ENCODE measurements at places on chromosomes 5 and 9.
A peak's percentile ranks its signal among the peaks of the same experiment; 100 is the strongest.

- DNase-seq, result no peak
Measured at GRCh38 chr5:57817924-57818323, 335.3 kb upstream of the ACTBL2 start.

DNA sequence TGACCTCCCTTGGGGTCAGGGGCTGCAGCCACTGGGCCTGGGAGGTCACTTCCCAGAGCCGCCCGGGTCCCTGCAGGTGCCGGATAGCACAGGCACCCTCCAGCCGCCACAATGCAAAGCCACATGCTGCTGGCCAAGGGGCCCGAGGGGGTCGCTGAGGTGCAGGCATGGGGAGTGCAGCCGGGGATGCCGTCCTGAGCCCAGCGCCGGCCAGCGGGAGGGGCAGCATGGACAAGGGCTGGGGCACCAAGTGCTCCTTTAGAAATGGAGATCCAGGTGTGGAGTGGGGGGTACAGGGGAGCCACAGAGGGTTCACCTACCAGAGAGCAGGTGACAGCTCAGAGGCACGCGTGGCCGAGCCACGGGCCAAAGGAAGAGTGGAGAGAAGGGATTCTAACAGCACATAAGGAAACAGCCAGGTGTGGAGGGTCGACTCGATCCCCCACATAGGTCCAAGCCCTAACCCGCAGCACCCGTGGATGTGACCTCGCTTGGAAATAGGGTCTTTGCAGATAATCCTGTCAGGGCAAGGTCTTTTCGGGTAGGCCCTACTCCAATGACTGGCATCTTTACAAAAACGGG lies 24.7 kb downstream of the ZDHHC11B start:
- no peak for DNase-seq

GRCh38 chr9:129231022-129231739 lies 53.1 kb upstream of the IER5L start:
- DNase-seq, result no peak

GRCh38 chr9:135971892-135972291 lies 10.7 kb upstream of the UBAC1 start:
- DNase-seq, result peak; percentile 29

- DNase-seq, result no peak
Measured at GRCh38 chr5:6504677-6505415, 56.2 kb downstream of the UBE2QL1 start.

GRCh38 chr5:180047667-180048066 lies 23.9 kb downstream of the RNF130 start:
- no peak for DNase-seq

GRCh38 chr9:88501086-88501485 lies 33.9 kb upstream of the NXNL2 start:
- DNase-seq, result no peak

DNA sequence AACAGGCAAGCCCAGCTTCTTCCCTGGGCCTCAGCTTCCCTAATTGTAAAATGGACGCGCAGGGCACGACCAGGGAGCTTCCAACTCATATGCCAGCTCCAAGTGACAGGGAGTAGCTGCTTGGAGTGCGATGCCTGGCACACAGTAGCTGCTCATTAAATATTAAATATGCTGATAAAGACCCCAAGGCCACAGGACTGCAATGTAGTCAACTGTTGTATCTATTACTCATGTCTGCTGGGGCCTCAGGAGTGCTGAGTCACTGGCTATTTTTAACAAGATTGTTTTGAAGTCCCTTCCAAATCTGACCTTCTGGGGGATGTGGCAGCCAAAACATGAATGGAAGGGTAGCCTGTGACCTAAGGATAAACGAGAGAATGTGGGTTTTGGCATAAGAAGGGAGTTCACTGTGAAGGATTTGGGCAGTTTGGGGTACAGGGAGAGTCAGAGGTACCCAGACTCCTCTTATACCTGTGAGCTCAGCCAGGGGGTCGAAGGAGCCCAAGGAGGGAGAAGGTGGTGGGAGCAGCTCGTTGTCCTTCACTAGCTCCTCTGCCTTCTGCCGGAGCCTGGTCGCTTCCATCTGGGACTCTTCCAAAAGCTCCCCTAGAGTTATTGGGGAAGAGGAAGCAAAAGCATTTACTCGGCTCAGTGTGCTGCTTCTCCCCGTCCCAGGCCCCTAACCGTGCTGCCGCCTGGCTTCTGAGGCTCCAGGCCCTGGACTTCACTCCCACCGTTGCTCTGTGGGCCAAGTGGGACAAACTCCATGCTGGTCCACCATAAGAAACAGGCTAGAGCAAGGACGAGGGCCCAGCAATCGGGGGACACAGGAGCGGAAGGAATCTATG lies 17.5 kb downstream of the TNIP1 start:
- no peak for DNase-seq

DNA sequence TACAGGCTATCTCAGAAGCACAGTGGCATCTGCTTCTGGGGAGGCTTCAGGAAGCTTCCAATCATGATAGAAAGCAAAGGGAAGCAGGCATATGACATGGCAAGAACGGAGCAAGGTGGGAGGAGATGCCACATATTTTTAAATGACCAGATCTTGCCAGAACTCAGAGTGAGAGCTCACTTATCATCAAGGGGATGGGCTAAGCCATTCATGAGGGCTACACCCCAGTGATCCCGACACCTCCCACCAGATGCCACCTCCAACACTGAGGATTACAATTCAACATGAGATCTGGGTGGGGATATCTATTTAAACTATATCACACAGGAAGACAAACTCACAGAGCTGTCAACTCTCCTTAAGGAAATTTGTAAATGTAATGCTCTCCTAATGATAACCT lies 258.8 kb downstream of the SPOCK1 start:
- DNase-seq, result no peak

DNA sequence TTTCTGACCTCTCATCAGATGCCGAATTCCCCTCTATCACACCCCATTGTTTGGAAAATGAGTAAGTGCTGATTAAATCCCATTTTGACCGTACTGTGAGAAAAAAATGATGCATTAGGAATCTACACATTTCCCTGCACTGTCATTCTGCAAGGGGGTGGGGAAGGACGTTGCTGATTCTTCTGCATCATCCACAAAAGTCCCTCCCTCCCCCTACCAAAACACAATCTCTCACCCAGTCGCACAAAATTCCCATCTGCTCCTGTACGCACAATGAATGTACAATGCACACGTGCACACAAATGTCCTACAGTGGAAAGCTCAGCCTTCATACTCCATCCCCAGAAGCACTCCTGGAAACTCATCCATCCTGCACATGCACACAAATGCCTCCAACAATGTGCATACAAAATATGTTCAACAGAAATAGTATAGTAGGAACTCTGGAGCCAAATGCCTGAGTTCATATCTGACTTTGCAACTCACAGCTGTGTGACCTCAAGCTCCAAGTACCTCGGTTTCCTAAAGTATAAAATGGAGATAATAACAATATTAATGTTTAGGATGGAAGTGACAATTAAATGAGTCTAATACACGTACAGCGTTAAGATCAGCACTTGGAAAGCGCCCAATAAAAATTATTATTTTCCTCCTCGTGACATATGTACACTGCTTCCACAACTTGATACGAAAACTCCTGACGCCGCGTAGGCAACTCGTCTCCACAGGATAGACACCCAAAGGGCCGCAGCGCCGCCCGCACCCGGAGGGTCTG lies 809 bp downstream of the TNIP1 start:
- peak; percentile 65 for DNase-seq

GRCh38 chr5:166596043-166596442 lies 1695.4 kb upstream of the WWC1 start:
- DNase-seq, result no peak

DNA sequence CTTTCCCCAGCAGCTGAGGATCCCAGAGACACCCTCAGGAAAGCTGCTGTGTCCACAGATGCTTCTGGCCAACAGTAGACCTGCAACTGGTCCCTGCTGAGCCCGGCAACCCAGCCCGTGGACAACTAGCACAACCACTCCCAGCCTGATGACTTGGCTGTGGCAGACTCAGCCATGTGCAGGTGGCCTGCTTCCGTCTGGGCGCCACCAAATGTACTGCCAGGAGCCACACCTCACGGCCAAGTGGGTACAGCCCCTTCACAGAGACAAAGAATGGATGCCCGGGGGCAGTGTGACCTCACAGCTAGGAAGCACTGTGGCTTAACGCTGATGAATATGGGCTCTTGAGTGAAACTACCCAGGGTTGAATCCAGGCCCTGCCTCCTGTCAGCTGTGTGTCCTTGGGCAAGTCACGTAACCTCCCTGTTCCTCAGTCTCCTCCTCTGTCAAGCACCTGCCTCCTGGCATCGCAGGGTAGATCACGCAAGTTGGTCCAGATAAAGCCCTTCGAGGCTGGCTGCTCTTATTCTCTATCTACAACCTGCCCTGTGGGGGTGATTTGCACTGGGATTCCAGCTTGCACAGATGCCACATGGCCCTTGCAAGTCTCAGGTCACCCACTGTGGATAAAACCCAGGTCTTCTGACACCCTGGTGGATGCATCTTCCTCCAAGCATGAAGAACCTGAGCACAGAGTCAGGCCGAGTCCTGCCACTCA lies 225.0 kb downstream of the PBX3 start:
- DNase-seq, result no peak

DNA sequence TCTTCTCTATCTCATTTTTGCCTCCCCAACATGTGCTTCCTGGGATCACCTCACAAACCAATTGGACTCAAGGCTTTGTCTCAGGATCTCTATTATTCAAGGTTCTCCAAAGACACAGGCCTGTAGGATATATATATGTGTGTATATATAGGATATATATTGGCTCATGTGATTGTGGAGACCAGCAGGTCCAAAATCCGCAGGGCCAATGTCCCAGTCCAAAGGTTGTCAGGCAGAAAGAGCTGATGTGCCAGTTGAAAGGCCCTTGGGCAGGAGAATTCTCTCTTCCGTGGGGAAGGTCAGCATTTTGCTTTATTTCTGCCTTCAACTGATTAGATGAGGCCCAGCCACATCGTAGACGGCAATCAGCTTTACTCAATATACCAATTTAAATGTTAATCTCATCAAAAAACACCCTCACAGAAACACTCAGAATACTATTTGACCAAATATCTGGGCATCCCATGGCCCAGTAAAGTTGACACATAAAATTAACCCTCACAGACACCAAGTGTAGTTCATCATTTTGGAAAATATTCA lies 1.3 kb upstream of the FBLL1 start:
- no peak for DNase-seq

GRCh38 chr9:126661521-126662251 lies 48.0 kb downstream of the LMX1B start:
- no peak for DNase-seq

DNA sequence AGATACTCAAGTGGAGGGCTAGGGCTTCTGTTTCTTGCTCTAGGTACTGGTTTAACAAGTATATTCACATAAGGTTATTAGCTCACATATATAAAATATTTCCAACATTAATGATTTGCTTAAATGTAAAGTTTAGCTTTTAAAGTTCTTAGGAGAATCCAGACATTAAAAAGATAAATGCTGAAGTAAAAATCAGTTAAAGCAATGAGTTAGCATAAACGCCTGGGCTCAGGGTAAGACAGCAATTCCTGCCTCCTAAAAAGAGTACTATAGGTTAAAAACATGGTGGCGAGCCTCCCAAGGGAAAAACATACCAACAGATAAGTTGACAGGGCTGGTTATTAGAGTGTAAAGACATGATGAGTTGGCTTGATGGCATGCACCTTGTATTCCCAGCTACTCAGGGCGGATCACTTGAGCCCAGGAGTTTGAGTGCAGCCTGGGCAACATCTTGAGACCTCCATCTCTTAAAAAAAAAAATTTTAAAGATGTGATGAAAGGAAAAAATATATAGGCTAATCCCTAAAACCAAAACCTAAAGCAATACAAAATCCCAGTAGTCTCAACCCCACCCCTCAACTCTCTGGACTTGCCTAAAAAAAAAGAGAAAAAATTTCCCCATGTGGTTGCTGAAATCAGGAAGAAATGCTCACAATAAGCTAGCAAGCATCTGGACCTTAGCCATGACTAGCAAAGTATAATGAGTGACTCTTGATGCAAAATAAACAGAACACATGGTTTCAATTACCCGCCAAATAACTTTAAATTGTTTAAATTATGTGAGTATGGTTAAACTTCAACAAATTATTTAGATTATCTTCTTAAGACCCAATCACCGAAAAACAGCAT lies 3.6 kb downstream of the GOLPH3 start:
- DNase-seq, result no peak

DNA sequence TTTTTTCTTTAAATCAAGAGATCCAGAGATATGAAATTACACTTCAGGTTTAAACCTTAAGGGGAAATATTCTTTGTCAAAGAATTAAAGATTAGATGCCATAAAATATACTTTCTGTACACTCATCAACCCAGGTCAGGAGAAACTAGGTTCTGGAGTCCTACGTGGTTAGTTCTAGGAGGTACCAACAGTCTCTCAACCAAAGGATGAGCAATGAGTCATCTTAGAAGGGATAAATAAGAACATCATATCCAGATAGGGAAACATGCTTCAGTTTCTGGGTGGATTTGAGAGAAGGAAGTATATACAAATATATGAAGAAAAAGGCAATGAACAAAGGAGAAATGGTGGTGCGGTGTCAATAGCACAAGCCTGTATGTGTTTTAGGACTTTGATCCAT lies 98.2 kb downstream of the CSNK1G3 start:
- DNase-seq, result no peak

- DNase-seq, result peak; percentile 6
Measured at GRCh38 chr5:133531178-133531577, 81.2 kb downstream of the FSTL4 start.

GRCh38 chr9:69931340-69931739 lies 110.7 kb downstream of the CFAP95 start:
- DNase-seq, result no peak

- no peak for DNase-seq
Measured at GRCh38 chr5:171657473-171657872, 128.1 kb upstream of the SMIM23 start.

- DNase-seq, result no peak
Measured at GRCh38 chr5:36691696-36692371, 85.4 kb downstream of the SLC1A3 start.

- no peak for DNase-seq
Measured at GRCh38 chr5:173832386-173832785, 55.8 kb upstream of the CPEB4 start.

DNA sequence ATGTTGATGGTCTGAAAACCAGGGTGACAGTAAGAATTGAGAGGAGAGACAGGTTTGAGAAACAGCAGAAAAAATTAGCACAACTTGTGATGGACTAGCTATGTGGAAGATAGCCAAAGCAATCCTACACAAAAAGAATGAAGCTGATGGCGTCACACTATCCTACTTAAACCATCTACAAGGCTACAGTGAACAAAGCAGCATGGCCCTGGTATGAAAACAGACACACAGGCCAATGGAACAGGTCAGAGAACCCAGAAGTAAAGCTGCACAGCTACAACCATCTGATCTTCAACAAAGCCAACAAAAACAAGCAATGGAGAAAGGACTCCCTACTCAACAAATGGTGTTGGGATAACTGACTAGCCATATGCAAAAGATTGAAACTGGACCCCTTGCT lies 7.5 kb upstream of the UBE2R2 start:
- DNase-seq, result no peak

GRCh38 chr5:168881427-168882149 lies 302.4 kb upstream of the PANK3 start:
- DNase-seq, result no peak

DNA sequence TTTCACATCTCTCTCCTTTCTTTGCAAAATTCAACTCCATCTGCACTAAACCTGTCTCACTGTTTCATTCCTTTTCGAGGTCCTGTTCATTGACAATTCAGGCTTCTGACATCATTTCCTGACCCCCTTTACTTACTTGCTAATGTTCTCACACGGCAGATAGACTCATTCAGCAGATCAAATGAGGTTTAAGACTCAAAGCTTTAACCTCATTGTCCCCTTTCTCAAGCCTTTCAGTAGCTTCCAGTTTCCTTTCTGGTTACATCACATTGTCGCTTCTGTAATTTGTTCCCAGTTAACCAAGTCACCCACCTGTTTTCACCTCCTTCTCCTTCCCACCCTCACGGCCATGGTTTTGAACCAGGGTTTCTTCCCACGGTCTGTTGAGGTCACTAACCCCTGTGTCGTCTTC lies 143.4 kb upstream of the OTULINL start:
- no peak for DNase-seq
